Breast epithelium (tissue), 4 donors: ENCODE measurements at places on chromosomes 2 and 18. TPM values are rescaled to one million over a fixed set of nuclear protein-coding genes. Genes with fewer than 3 reads are reported as not detected.
A peak's percentile ranks its signal among the peaks of the same experiment; 100 is the strongest.

GRCh38 chr18:78522507-78522906 is 457.1 kb upstream of the SALL3 start:
- H3K4me3 ChIP-seq: no peak overlapping the region
- no peaks in the 10 kb centered on the region for H3K27me3 ChIP-seq
- no peak overlapping the region for H3K27ac ChIP-seq
- no peak for DNase-seq
- H3K4me1 ChIP-seq: no peaks in the 10 kb centered on the region
- no peaks in the 10 kb centered on the region for H3K36me3 ChIP-seq

- H3K4me1 ChIP-seq: no peaks in the 10 kb centered on the region
- no peaks in the 10 kb centered on the region for H3K36me3 ChIP-seq
- H3K4me3 ChIP-seq: no peak overlapping the region
- no peaks in the 10 kb centered on the region for H3K27me3 ChIP-seq
- no peak overlapping the region for H3K27ac ChIP-seq
These were observed 107.3 kb downstream of the CPS1 start for GRCh38 chr2:210663631-210664089.

- no peaks in the 10 kb centered on the region for H3K36me3 ChIP-seq
- no peak for DNase-seq
- H3K4me3 ChIP-seq: no peak overlapping the region
- H3K27me3 ChIP-seq: no peaks in the 10 kb centered on the region
- H3K4me1 ChIP-seq: no peaks in the 10 kb centered on the region
These were observed 312.3 kb upstream of the PKDCC start for GRCh38 chr2:41735476-41735875.

DNA sequence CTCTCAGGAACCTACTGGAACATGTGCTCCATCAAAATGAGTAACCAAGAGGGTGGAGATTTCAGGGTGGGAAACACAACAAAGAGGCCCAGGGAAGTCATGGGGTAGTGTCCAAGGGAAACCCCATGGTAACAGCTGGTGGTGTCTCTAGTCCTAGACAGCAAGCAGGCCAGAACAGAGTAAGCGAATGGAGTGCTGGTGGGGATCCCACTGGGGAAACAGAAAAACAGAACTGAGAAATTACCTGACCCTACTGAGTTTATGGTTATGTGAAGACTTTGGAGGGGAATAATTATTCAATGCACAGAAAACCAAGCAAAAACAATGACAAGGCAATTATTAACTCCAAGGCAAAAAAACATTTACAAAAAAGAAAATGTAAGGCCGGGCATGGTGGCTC is 16.9 kb downstream of the ERCC3 start:
- no peak for DNase-seq
- no peaks in the 10 kb centered on the region for H3K4me1 ChIP-seq
- H3K4me3 ChIP-seq: no peak overlapping the region
- H3K36me3 ChIP-seq: peaks cover 17% of the 10 kb centered on the region
- no peak overlapping the region for H3K27ac ChIP-seq

DNA sequence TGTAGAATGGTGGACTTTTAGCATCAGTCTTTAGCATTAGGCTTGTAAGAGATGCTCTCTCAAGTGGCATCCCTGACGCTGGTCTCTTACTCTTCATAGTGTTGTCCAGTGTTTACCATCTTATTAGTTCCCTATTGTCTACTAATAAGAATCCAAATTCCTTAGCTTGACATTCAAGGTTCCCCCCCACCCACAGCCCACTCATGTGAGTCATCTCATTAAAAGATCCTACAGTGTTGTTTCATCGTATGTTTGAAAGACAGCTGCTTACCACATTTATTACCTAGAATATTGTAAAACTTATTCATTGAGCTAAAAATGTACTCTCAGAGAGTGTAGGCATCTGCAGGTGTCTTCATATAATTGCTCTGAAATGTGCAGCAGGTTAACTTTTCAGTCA is 28.5 kb downstream of the EIF5B start:
- no peak overlapping the region for H3K4me3 ChIP-seq
- peaks cover 8% of the 10 kb centered on the region for H3K36me3 ChIP-seq
- no peaks in the 10 kb centered on the region for H3K4me1 ChIP-seq
- H3K27me3 ChIP-seq: no peaks in the 10 kb centered on the region

DNA sequence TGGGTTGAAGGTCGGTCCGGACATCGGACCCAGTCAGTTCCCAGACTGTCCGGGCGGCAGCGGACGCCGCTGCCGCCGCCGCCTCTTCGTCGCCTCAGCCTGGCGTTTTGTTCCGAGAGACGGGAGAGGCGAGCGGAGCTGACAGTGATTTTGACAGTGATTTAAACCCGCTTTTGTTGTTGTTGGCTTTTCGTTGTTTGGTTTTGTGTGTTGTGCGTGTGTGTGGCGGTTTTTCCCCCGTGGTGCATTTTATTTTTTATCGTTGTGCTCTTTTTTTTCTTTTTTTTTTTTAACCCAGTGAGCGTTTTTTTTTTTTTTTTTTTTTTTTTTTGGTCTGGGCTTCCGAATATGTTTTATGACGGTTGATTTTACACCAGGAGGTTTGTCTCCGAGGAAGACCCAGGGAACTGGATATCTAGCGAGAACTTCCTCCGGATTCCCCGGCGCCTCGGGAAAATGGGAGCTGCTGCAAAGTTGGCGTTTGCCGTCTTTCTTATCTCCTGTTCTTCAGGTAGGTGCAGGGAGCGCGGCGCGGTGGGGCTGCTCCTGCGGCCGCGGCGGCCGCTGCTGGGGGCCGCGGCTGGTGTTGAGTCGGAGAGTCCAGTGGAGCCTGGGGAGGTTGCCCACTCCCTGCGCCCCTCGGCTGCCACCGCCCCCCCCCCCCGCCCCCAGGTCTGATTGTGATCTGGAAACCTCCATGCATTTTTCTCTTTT is at the start of gene ACVR2A:
TSS of gene ACVR2A (plus strand) at position 333 of the 714 bp plus-strand sequence. CDS start at position 457, 124 bp downstream.
- H3K4me3 ChIP-seq: peak within 1 kb of the TSS; percentile 77
- DNase-seq: no peak
- H3K27me3 ChIP-seq: no peaks in the 10 kb centered on the region
- no peaks in the 10 kb centered on the region for H3K36me3 ChIP-seq
- H3K4me1 ChIP-seq: no peaks in the 10 kb centered on the region

- H3K27me3 ChIP-seq: no peaks in the 10 kb centered on the region
- H3K27ac ChIP-seq: no peak overlapping the region
- H3K4me3 ChIP-seq: no peak overlapping the region
- no peaks in the 10 kb centered on the region for H3K4me1 ChIP-seq
These were observed 78.2 kb downstream of the AFF3 start for GRCh38 chr2:100064165-100064564.

DNA sequence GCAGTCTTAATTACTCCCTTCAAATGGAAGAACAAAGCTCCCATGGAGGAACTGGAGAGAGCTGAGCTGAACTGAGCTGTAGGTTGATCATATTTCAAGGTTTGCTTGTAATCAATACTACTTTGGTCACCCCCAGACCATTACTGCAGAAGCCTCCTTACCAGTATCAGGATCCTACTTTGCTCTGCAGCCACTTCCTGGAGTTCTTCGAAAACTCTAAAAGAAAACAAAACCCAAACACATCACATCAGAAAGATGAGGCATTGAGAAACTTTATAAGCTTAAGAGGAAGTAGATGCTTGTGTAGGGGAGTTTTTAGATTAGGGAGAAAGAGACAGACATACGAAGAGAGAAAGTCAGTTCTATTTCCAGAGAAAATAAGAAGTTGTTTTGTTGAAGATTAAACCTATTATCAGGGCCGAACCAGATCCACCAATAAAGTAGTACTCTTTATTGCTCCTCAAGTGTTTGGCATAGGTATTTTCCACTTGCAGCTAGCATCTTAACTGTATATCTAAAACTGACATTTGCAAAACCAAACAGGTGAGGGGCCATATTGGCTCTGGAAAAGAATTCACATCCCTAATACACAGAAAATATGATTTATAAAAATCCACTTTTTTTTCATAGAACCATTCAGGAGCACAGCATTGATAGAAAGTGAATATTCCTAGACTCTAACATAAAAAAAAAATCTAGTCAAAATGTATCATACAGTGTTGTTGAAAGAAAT is 166.9 kb upstream of the KLF7 start:
- no peaks in the 10 kb centered on the region for H3K36me3 ChIP-seq
- H3K27ac ChIP-seq: no peak overlapping the region
- DNase-seq: no peak
- no peaks in the 10 kb centered on the region for H3K27me3 ChIP-seq
- H3K4me3 ChIP-seq: no peak overlapping the region

- no peak for DNase-seq
- no peaks in the 10 kb centered on the region for H3K36me3 ChIP-seq
- no peak overlapping the region for H3K4me3 ChIP-seq
These were observed 172.0 kb downstream of the NDUFA10 start for GRCh38 chr2:239853121-239853520.

DNA sequence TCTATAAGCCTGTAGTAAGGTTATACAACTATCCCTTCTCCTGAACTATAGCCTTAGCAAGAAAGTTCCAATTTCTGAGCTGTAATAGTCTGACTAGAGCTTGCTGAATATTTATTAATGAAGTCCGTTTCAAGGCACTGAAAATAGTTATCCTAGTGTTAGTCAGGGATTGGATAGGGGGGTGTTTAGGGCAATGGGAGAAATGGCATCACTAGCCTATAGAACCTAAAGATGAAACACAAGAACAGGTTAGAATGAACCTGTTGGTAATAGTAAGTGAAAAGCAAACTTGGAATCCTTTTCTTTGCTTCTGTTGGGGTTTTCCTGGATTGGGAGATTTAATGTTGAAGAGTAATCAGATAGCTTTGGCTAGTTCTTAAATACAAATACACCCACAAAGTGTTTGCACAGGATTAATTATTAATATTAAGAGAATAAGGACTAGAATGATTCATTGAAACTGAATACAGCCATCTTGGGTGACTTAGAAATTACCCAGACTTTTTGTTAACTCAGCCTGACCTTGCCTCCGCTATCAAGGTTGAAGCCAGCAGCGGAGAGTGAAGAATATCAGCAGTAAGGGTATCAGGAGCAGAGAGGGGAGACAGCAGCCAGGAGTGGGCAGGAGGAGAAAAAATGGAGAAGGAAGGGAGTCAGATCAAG is 14.4 kb downstream of the CCNT2 start:
- no peak overlapping the region for H3K4me3 ChIP-seq
- no peaks in the 10 kb centered on the region for H3K27me3 ChIP-seq
- DNase-seq: no peak
- H3K36me3 ChIP-seq: no peaks in the 10 kb centered on the region
- no peak overlapping the region for H3K27ac ChIP-seq

- H3K27ac ChIP-seq: no peak overlapping the region
- no peaks in the 10 kb centered on the region for H3K4me1 ChIP-seq
- DNase-seq: no peak
- no peak overlapping the region for H3K4me3 ChIP-seq
- H3K27me3 ChIP-seq: no peaks in the 10 kb centered on the region
These were observed 3.7 kb upstream of the SOCS6 start for GRCh38 chr18:70284976-70285620.

- no peaks in the 10 kb centered on the region for H3K36me3 ChIP-seq
- no peaks in the 10 kb centered on the region for H3K27me3 ChIP-seq
- peak overlapping the region; percentile 95 for H3K27ac ChIP-seq
These were observed 429 bp downstream of the C2orf76 start for GRCh38 chr2:119366161-119366648.

- DNase-seq: no peak
- H3K4me3 ChIP-seq: no peak overlapping the region
- H3K36me3 ChIP-seq: no peaks in the 10 kb centered on the region
- H3K27ac ChIP-seq: no peak overlapping the region
- peaks cover 5% of the 10 kb centered on the region for H3K4me1 ChIP-seq
These were observed 3.2 kb downstream of the GLI2 start for GRCh38 chr2:120738786-120739437.

DNA sequence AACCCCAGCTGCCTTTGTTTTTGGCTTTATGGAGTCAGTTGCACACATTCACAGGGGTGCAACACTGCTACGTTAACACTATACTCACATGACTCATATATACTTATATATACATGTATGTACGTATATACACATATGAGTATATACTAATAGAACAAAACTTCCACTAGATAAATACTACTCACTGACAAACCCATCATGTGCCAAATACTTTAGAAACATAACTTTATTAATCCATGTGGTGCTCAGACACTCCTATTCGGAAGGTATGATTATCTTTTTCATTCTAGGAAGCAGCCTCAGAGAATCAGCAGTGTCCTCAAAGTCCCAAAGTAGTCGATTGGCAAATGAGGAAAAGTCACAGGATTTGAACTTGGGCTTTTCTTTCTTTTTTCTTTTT is 7.9 kb downstream of the PMAIP1 start:
- DNase-seq: no peak
- H3K36me3 ChIP-seq: no peaks in the 10 kb centered on the region
- no peak overlapping the region for H3K4me3 ChIP-seq
- H3K27me3 ChIP-seq: no peaks in the 10 kb centered on the region
- H3K27ac ChIP-seq: no peak overlapping the region

Gene RBM44
- 2.5 TPM for total RNA-seq

Gene L3MBTL4
- 7.8 TPM for total RNA-seq

Gene CABYR
- total RNA-seq: 0.64 TPM

Gene UGT1A5
- total RNA-seq: not detected

Gene TUBA4B
- not detected for total RNA-seq
